ENCODE measurements at places on chromosomes 4 and X.

DNA sequence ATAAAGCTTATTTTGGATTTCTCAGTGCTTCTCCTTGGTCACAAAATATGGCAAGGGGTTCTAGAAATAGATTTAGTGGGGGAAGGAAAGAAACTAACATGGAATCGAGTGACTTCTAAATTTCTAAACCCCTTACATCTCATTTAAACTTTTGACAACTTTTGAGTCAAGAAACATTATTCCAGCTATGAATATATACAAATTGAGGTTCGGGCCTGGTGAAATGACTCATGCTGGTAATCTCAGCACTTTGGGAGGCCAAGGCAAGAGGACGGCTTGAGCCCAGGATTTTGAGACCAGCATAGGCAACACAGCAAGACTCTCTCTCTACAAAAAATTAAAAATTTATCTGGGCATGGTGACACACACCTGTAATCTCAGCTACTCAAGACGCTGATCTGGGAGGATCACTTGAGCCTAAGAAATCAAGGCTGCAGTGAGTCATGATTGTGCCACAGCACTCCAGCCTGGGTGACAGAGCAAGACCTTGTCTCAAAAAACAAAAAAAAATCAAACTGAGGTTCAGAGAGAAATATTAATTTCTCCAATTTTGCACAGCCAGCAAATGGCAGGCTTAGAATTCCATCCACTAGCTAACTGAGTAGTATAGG is 99.8 kb downstream of the ANXA3 start:
- no peak for DNase-seq

- no peak for DNase-seq
Observed at GRCh38 chr4:147981305-147981704, 249.4 kb downstream of the ARHGAP10 start.

- no peak for DNase-seq
Observed at GRCh38 chr4:79603681-79604080, 195.7 kb upstream of the GK2 start.

- DNase-seq = no peak
Observed at GRCh38 chr4:15420642-15421041, 7.2 kb upstream of the C1QTNF7 start.

- no peak for DNase-seq
Observed at GRCh38 chr4:110074570-110074969, 123.8 kb downstream of the ELOVL6 start.

DNA sequence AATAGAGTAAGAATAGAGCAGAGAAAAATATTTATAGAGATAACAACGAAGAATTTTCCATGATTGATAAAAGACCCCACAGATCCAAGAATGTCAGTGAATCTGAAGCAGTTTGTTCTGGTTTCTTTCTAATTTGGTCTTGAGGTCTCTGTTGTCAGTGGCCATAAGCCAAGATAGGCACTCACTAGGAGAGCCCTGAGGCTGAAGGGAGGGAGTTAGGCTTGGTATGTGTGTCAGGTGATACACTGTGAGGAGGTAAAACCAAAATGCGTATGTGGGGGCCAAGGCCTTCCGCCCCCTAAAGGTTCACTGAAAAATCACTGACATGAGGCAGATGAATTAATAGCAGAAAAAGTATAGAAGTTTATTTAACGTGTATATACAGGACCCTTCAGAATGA is 382.3 kb upstream of the HTR2C start:
- DNase-seq = no peak

DNA sequence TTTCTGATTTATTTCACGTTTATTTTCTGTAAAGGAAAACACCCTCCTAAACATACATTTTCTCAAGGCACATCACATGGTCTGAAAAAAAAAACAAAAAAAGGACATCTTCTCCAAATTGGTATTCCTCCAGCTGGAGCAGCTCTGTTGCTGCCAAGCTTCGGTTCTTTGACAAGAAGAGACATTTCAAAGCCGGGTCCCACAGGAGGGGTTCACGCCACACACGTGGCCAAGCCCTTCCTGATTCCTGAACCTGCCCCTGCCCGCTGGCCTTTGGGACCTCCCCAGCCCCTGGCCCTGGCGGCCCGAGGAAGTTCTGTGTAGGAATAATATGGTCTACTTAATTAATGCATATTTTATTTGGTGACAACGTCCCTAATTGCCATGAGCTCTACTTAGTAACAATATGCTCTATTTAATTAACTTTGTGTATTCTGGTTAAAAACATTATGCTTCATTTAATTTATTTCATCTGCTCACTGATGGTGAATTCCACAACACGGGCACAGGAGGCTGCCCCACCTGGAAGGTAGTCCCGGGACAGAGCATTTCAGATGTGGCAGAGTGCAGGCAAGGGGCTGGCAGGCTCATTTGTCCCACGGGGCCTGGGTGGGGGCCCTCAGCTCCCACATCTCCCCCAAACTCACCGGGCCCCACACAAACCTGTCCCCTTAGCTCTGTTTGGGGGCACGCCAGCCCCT is 5.4 kb upstream of the RGS12 start:
- no peak for DNase-seq

Measured in CD4-positive, alpha-beta T cell treated with Interleukin-6 for 4 hours (primary cell).